Stimulated activated CD8-positive, alpha-beta memory T cell treated with anti-CD3 and anti-CD28 coated beads, Interleukin-4, amount 100 ng/mL, for 1 hour (primary cell): ENCODE measurements at places on chromosomes 6 and 20.

DNA sequence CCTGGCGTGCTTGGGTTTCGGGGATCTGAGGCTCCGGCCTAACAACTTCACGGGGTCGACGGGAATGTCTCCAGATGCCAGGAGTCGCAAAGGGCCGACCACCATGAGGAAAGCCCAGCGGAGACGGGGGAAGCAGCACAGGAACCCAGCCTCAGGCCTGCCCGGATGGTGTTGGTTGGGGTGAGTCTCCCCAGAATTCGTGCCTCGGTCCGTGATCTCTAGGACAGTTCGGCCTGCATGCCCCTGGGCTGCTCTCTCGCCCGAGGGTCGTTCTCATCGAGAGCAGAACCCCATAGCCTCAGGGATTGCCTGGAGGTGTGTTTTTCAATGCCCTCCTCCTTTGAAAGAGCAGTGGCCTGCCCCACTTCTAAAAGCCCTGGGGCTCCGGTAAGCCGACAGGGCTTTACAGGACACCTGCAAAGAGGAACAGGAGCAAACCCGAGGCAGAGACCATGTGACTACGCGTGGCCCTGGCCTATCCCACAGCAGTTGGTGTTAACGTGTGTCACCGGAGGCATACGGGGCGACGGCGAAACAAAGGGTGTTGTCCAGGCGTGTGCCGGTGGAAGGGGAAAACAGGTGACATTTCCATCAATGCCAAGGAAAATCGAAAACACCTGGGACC is 973.1 kb upstream of the DEFB115 start:
- DNase-seq: no peak

DNA sequence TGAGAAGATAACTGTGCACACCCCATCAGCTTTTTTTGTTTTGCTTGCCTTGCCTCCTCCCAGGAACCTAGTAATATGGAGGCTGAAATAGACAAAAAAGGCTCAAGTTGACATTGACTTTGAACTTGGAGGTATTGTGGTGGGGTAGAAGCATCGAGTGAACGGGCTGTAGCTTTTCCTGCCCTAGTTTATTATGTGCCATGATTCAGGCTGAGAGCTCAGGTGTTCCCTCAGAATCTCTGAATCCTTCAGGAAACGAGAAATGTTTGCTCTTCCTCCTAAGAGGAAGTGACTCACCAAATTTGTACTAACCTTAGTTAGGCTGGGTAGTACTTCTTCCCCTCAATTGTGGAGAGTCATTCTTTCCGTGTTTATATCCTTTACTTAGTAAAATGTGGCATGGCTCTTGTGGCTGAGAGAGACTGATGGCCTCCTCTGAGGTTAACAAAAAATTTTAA is 98.8 kb downstream of the SASH1 start:
- DNase-seq: no peak

DNA sequence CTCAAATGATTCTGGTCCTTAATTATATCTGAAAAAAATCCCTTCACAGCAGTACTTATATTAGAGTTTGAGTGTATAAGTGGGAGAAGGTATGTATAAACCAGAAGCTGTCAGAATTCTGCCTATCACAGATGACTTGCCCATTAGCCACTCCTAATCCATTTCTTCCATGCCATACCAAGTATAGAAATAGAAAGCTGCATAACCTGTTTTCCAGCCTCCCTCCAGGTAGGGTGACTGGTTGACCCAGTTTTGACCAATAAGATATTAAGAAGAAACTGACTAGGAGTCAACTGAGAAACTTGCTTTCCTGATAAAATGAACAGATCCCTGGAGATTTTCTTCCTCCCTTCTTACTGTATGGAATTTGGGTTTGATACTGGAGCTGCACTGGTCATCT is 112.2 kb upstream of the GRIK2 start:
- no peak for DNase-seq

- no peak for DNase-seq
Measured at GRCh38 chr6:162605881-162606280, 121.7 kb downstream of the PRKN start.

DNA sequence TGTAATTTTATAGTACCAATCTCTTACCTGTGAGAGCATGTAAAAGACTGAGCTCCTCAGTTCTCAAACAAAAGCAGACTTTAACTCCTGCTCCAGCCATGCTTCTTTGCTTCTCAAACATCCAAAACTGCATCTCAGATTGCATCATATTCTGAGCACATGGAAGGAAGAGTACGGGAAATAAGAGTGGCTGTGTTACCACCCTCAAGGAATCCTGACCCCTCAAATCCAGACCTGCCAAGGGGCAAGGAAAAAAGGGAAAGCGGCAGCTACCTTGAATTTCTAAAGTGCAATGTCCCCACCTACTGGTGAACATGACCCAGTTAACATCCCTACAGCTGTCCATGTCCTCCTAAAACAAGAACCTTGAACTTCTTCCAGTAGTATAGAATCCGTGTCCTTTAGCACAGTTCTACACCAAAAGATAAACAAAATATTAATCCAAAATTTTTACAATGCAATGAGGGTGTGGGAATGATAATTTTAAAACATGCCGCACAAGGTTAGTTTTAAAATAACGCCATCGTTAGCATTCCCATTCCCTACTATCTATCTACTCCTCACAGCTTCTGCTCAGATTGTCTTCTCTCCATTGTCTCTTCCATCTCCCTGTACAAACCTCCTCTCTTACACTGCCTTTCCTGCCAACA is 34.1 kb upstream of the HLA-DQB1 start:
- DNase-seq: no peak

DNA sequence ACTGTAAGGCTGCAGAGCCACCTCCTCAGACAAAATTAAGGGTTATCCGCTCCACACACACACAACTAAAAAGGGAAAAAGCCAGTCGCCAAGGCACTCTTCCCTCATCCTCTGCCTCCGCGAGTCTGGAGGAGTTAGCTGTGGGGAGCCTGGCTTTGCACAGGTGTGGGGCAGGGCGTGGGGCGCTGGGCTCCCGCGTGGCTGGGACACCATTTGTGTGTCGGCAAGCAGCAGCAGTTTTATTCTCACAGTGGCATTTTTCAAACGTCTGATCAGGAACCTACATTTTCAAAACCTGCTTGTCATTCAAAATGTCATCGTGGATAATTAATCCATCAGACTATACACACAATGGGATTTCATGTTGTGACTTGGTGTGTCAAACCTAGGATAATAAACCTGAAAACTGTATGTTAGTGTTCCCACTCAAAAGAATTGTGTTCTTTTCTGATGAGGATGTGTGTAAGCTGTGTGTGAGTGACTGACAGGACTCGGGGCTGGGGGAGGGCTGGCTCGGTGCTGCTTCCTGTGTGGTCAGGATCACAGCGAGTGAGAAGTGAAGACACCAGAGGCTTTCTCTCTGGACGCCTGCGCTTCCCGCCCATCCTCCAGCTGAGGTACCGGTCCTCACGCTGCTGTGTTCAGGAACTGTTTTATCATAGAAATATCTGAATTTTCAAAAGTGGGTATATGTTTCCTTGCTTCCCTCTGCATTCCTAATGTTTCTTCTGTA is 83.1 kb downstream of the IRF4 start:
- DNase-seq: peak; percentile 32

DNA sequence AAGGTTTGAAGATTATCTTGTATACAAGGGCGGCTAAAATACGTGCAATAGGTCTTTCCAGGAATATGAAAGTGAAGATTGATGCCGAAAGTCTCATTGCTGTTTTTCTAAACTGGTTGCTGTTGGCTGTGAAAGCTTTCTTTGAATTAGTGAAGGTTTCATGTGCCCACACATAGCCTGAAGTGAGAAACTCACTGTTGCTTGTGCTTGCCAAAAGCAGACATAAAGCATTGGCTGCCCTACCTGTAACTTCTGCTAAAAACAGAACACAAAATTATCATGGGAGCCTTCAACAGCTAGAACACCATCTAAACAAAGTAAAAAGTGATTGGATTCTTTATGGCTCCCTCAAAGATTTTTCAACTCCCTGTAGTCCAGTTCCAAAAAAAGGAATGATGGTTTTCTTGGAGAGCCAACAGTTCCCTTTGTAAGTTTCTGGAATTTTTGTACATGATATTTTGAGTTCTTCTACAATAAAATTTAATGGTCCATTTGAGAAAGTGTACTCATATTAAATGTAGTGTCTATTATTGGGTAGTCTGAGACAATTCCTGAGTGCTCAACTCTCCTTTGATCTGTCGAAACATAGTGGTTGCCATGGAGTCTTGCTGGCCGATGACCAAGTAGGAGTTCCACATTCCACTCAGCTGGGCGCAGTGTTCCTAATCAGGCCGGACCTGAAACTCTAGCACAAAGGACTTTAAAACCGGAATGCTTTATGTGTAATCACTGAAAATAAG is 68.5 kb downstream of the PLEKHG1 start:
- DNase-seq: no peak

GRCh38 chr20:62944746-62945145 is 6.8 kb downstream of the GID8 start:
- no peak for DNase-seq

DNA sequence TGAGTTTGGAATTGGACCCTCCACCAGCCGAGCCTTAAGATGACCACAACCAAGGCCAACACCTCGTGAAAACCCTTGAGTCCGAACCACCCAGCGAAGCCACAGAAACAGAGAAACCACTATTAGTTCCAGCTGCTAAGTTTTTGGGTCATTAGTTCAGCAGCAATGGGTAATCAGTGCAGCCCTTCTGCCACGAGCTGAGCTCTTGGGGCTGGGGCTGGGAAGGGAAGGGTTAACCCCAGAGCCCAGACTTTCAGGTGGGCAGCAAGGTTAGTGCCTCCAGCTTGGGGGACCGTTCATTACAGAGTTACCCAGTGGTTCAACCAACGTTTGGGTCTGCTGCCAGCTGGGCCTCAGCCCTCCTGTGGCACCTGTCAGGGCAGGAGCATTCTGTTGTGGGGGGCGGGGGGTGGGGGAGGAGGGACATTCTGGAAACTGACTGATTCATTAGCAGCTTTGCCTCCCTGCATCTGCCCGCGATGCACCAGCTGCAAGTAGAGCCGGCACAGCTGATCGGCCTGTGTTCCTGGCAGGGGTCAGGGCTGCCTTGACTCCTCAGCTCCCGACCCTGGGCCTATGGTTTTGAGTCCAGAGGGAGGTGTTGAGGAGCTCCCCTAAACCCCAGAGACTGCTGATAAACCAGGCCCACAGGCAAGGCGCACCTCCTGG is 52.7 kb downstream of the TGM2 start:
- no peak for DNase-seq

DNA sequence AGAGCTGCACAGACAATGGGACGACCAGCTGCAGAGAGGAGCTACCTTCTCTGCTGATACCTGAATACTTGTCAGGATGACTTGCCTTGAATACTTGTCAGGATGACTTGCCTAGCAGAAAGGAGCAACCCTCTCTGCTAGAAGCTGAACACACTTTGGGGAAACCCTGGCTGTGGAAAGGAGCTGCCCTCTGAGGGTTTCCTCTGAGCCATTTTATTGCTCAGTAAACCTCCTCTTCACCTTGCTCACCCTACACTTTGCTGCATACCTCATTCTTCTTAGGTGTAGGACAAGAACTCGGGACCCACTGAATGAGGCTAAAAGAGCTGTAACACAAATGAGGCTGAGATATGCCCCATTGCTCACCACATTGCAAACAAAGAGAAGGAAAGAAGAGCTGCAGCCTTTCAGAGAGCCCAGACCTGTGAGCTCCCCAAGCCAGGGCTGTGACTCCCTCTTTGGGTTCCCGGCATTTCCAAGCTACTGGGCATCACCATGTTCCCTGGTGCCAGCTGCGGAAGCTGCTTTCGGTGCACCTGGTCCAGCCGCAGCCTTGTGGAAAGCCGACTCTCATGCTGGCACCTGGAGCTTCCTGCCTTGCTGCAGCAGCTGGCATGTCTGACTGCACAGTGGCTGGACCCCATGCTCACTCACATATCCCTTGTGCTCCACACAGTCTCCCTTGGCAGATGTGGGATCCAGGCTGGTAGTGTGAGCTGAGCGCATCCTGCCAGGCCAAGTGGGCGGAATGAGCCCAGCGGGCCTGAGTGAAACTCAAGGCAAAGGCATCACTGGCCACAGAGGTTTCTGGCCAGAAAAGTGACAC is 106.7 kb upstream of the AHI1 start:
- DNase-seq: no peak

DNA sequence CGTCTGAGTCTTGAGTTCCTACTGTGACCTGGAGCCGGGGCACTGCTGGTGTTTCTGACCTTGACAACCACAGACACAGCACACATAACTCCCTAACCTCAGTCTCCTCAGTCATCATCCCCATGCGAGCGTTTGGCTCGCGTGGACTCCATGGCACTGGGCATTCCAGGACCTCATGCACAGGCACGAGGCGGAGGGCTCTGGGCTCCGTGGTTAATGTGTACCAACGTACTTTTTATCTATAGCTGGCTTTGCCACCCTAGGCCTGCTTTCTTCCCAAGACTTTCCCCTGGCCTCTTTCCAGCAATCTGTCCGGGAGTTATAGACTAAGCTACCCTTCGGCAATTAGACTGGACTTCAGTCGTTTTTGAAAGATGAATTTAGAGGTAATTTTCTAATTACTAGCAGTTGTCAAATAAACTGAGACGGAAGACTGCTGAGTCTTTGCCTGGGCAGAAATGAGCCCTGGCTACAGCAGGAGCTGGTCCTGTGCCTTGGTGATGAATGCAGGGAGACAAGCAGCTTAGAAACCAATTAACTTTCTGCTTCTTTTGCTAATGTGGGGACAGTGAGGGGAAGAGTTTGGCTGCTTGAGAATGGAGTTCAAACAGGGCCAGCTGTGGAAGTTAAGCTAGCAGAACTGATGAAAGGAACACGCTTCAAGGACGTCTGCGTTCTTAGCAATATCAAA is 16.1 kb upstream of the CTCFL start:
- DNase-seq: no peak

- DNase-seq: no peak
Measured at GRCh38 chr6:39932386-39932910, 1.8 kb downstream of the MOCS1 start.

- no peak for DNase-seq
Measured at GRCh38 chr20:1855109-1855508, 40.1 kb upstream of the SIRPA start.

- DNase-seq: no peak
Measured at GRCh38 chr6:156310701-156311100, 466.5 kb upstream of the ARID1B start.

DNA sequence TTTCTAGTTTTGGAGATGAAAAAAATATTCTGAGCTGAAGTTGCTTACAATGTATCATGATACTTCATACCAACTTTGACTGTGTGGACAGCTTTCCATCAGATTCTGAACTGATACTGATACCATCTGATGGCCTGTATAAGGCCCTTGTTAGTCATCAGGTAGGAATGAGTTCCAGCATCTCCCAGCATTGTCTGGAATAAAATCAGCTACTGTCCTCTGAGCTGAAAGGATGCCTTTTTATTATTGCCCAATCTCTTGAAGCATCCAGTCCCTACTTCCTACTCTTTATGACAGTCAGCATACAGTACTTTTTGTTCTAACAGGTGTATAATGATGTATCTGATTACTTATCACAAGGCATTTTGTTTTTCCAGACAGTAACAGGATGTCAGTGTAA is 70.6 kb upstream of the EYA4 start:
- DNase-seq: no peak

GRCh38 chr6:46221222-46221793 is 50.5 kb upstream of the ENPP5 start:
- no peak for DNase-seq

GRCh38 chr6:33272275-33273128 is 627 bp downstream of the RPS18 start:
- no peak for DNase-seq
